ENCODE measurements at places on chromosomes 1 and 21.

DNA sequence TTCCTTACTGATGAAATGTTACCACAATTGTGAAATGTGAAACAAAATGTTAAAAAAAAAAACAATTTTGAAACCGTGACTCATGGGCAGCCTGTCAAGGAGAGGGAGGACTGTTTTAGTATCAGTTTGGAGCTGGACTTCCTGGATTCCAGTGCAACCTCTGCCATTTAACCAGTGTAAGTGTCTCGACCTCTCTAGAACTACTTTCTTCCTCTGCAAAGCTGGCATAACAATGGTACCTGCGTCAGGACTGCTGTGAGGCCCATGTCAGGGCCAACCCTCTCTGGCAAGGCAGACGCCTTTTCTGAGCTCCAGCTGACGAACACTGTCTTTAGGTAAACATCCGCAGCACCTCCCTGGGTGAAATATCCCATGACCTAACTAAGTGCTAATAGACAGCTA lies 20.9 kb downstream of the URB1 start:
- peak; percentile 86 for ATAC-seq

GRCh38 chr1:204431310-204432184 lies 19.9 kb upstream of the PPP1R15B start:
- ATAC-seq: peak; percentile 67

GRCh38 chr21:28740125-28740524 lies 252.6 kb downstream of the LTN1 start:
- no peak for ATAC-seq

GRCh38 chr1:185267701-185268100 lies 49.3 kb downstream of the IVNS1ABP start:
- no peak for ATAC-seq

DNA sequence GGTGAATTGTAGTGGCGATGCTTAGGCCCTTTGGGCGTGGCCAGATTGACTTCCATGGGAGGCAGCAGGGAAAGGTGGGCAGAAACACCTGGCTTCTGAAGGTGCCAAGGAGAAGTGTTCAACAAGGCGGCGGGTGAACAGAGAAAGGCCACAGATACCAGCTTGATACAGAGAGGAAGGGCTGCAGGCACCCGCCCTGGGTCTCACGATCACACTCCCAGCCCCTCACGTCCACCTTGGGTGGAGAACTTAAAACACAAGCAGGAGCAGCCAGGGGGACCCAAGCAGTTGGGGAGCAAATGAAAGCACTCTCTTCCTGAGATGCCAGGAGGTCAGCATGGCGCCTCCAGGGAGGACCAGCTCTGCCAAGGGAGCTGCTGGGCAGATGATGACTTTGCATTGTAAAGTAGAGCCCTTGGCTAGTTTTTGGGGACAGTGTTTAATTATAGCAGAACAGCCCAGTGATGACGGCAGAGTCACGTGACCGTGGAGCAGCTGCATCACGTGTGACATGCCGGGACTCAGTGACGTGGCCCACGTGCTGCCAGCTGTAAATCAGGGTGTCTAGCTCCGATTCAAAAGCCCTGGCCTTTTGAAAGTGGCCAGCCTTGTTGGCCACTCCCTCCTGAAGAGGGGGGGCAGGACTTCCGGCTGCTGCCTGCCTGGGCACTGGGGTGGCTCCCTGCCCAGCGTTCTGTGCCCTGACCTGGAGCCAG lies 19.0 kb downstream of the SLC37A1 start:
- peak; percentile 70 for ATAC-seq

DNA sequence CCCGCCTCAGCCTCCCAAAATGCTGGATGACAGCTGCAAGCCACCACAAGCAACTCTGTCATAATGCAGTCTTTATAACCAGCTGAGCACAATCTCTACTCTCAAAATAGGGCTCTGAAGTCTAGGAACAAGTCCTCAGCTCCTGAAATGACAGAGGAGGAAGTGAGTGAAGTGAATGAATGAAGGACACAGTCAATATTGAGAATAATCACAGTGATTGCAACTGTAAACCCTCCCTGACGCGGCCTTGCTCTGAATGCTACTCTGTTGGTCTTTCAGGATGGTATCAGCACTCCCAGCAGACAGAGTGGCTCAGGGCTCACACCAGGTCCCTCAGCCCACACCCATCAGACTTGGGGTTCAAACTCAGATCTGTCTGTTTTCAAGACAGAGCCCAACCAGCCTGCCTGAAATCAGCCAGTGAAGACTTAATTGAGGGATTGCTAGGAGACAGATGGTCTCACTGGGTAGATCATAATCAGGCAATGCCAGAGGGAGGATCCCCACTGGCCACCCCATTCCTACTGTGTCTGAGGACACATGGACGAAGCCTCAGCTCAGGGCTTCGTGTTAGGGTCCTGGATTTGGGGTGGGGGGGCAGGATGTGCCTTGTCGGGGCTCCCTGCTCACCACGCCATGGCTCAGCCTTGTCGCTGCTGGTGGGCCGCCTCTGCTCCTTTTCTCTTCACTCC lies 20.9 kb downstream of the RNF187 start:
- ATAC-seq: no peak

All from gastroesophageal sphincter (tissue), 4 donors.